ENCODE measurements at places on chromosomes 7 and 10.
A peak's percentile ranks its signal among the peaks of the same experiment; 100 is the strongest.

- no peak for DNase-seq
Measured at GRCh38 chr7:24572393-24572996, 757 bp upstream of the PALS2 start.

GRCh38 chr10:22620140-22620857 lies 94.1 kb downstream of the PIP4K2A start:
- DNase-seq, result peak; percentile 20

- DNase-seq, result no peak
Measured at GRCh38 chr7:157692460-157693011, 355.7 kb downstream of the DNAJB6 start.

- DNase-seq, result no peak
Measured at GRCh38 chr7:2417981-2418481, 14.6 kb downstream of the CHST12 start.

DNA sequence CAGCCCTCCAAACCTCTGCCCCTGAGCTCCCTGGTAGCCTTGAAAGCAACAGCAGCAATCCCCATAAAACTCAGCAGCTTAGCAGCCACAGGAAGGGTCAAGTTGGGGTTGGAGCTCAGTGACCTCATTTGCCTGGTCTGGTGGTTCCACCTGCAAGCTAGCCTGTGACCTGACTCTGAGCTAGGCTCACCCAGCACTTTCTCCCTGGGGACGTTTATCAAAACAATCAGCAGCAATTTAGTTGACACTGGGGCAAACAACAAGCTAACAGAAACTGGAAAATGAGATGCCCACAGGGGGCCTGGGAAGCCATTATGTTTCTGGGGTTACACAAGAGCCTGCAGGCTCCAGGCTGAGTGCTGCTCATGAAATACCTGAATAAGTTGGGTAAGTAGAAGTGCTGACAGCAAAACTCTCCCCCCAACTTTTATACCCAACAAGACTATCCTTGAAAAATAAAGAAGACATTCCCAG lies 22.4 kb upstream of the CRYGN start:
- no peak for DNase-seq

GRCh38 chr7:43771128-43771527 lies 12.6 kb downstream of the BLVRA start:
- DNase-seq, result no peak

- DNase-seq, result no peak
Measured at GRCh38 chr10:122375679-122376160, 1.2 kb downstream of the PLEKHA1 start.

DNA sequence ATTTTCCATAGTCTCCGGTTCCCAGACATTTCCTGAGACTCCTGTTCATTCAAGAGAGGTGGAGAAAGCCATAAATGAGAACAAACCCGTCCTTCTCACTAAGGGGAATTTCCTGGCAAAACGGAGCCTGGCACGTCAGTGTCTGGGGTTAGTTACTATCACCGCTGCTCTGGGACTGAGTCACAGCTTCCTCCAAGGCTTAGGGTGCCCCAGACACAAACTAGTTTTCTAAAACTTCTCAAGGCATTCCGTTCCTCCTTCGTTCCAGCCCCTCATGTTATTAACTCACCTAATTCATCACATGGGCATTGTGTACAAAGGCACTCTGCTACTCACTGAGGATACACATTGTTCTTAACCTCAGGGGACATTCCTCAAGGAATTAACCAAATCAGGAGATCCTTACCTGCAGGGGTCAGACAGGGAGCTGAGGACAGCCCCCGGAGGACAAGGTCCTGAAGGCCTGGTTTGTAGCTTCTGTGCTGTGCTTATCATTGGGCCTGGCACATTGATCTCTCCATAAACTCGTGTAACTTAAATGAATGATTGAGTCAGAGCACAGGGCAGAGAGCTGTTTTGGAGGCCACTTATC lies 103.0 kb upstream of the KLF6 start:
- no peak for DNase-seq

- DNase-seq, result no peak
Measured at GRCh38 chr10:33304423-33305225, 29.8 kb downstream of the NRP1 start.

GRCh38 chr10:132103116-132103910 lies 37.6 kb downstream of the JAKMIP3 start:
- DNase-seq, result no peak

- no peak for DNase-seq
Measured at GRCh38 chr10:127977357-127978009, 70.6 kb downstream of the PTPRE start.

DNA sequence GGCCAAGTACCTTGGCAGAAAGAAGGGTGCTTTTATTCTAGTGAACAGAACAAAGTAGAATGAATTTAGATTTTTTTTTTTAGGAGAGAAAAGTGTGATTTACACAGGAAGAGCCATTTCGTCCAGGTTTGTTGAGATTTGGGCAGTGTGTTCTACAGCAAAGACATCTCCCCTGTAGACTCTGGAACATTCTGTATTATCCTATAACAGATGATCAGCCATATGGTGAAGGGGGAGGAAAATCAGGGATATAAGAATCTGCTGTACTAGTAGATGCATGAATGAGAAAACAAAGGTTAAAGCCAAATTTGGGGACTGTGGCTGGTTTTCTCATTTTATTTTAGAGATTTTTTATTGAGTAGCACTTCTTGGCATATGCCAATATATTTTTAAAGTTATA lies 453.7 kb upstream of the LRRTM3 start:
- DNase-seq, result no peak

- no peak for DNase-seq
Measured at GRCh38 chr10:129030996-129031843, 435.8 kb upstream of the MGMT start.

- no peak for DNase-seq
Measured at GRCh38 chr10:49220679-49221078, 32.5 kb upstream of the TMEM273 start.

DNA sequence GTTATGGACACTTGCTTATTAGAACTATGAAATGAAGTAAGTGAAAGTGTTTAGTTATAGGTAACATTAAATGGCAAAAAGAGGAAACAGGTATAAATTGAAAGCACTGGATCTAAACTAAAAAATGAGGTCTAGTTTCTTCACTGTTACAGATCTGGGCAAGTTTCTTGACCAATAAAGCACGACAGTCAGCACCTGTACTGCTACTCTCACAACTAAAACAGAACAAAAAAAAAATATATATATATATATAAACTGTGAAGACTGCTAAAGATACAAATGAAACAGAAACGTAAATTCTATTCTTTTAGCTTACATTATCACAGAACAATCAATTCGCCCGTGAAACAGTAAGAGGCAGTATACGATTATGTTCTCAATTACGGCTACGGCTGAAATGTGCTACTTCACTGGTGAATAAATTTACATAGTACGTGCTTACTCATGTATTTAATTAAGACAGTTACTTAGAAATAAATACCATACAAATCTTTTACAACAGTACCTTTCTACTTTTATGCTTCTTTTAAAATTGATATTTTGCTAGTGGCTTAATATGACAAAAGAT lies 4.2 kb downstream of the AHR start:
- DNase-seq, result no peak

DNA sequence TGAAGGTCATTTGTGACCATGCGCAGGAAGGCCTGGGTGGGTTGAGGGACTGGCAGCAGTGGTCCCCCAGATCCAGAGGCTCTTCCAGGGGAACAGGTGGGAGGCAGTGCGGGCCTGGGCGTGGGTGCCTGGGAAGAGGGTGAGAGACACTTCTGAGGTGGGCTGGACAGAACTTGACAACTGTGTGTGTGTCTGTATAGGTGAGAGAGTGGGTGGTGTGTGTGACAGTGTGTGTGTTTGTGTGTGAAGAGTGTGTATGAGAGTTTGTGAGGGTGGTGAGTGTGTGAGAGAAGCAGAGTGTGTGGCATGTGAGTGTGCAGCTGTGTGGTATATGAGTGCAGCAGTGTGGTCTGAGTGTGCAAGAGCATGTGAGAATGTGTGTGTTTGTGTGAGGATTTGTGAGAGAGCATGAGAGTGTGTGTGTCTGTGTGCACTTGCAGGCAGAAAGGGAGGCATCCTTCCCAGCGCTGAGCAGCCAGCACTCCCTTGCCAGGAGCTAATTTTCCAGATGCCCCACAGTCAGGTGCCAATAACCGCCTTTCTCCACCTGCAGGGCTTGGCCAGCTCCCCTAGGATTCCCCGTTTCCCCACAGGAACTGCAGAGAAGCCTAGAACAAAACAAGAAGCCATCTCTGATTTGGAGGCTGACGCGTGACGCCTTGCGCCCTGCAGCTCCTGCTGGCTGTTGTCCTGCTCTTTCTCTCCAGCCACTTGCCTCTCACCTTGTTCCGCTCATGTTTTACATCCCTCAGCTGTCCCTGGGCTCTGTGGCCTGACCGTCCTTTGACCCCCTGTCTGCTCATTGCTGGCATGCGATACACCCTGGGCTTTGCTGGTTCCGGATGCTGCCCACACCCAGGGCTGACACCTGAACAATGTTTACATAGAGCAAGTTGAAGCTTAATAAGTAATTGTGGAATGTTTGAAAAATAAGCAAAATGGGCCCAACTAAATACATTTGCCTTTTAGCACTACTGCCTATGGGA lies 88.0 kb downstream of the TMEM178B start:
- no peak for DNase-seq

DNA sequence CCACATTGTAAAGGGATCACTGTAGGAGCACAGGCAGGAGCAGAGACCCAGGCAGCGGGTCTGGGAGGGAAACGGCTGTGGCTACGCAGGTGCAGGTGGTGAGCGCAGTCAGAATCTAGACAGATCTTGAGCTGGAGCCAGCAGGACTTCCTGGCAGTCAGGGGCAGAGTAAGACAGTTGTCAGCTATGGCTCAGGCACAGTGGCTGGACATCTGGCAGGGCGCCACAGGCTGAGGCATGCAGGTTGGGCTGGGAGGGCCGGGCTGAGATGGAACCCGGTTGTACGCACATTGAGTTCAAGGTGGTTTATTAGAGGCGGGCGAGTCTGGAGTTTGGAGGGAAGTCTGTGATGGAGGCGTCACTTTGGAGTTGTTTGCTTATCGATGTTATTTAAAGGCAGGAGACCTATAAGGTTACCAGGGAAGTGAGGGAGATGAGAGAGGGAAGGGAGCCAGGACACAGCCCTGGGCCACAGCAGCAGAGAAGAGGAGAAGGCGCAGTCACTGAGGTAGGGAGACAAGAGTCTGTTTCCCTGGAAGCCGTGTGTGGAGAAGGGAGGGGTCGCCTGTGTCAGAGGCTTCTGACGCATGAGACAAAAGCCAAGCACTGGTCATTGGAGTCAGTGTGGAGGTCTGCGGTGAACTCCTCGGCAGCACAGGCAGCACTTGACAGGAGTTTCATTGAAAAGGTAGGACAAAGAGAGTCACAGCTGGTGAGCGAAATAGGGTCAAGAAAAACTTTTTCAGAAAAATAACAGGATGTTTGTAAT lies 73.8 kb downstream of the LANCL2 start:
- no peak for DNase-seq

- no peak for DNase-seq
Measured at GRCh38 chr10:70162892-70163201, 7.5 kb downstream of the SAR1A start.

DNA sequence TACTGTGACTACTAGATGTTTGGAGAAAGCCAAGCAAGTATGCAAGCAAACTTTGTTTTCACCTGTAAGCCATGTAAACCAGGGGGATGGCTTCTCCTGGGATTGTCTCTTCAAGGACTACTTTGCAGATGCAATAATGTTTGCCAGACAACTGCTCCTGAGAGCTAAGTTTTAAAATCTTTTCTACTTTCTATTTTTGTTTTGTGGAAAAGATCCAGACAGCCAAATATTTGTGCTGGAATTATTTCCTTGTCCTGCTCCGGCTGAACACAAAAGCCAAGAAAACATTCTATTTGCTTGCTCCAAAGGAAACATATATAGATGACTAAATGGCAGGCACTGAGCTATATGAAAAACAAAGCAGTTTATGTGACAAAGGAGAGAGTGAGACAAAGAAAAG lies 51.6 kb downstream of the TFPI2 start:
- no peak for DNase-seq

DNA sequence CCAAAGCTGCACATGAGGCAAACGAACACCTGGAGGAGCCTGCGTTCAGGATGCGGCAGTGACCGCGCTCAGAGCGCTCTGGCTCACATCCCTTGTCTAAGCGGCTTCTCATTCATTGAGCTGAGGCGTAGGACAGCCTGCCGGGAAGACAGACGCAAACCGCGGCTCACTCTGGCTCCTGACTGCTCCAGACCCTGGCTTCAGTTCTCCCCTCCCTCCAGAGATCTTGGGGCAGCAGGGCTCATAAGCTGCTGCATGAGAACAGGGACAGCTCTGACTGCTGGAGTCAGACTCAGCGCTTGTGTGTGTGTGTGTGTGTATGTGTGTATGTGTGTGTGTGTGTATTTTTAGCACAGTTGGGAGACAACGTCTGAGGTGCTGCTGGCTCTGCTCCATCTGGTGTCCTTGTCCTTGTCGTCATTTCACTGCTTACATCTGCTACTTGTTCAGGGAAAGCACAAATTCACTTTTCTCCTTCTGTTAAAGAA lies 15.8 kb upstream of the LYZL2 start:
- no peak for DNase-seq

DNA sequence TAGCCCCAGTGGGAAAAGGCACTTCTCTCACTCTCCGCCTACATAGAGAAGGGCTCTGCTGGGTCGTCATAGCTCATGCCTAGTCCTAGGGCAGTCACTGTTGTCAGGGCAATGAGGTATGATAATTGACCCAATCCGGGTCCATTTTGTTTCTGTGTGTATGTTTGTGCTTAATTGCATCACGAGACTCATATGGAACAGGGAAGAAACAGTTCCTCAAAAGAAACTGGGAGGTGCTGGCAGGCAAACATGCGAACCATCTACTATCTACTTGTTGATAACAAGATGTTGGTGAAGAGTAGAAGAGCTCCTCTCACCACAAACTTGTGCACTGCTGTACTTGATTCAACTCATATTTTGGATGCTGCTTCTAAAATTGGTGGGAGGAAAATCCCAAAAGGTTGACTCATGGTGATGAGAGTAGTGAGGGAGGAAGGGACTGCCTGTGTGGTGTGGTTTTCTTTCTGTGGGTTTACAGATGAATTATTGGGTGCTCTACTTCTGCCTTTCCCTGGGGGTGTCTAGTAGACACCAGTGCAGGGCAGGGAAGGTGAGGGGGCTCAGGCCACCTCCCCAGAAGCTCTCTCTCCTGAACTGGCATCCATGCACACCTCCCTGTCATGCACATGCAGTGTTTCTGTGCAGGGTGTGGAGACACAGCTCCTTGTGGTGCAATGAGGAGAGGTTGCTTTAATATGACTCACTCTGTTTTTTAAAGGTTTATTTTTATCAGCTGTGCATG lies 29.4 kb downstream of the LSMEM1 start:
- no peak for DNase-seq
